EH (cell line): ENCODE measurements at places on chromosomes 11 and 22.
A peak's percentile ranks its signal among the peaks of the same experiment; 100 is the strongest.

DNA sequence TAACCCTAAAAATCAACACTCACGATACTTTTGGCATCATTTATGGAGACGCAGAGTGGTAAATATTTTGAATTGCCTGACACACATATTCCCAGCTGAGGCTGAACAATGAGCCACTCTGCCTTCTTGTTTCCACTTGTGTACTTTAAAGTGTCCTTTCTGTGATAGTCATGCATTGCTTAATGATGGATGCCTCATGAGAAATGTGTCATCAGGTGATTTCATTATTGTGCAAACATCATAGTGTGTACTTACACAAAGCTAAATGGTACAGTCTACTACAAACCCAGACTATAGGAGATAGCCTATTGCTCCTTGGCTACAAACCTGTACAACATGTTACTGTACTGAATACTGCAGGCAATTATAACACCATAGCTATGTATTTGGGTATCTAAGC, 44.2 kb downstream of the MRE11 start:
- DNase-seq, result peak; percentile 51

- DNase-seq, result peak; percentile 89
Observed at GRCh38 chr11:75325713-75326438, 25.6 kb downstream of the ARRB1 start.

- peak; percentile 52 for DNase-seq
Observed at GRCh38 chr11:78400116-78400515, 17.5 kb downstream of the GAB2 start.

DNA sequence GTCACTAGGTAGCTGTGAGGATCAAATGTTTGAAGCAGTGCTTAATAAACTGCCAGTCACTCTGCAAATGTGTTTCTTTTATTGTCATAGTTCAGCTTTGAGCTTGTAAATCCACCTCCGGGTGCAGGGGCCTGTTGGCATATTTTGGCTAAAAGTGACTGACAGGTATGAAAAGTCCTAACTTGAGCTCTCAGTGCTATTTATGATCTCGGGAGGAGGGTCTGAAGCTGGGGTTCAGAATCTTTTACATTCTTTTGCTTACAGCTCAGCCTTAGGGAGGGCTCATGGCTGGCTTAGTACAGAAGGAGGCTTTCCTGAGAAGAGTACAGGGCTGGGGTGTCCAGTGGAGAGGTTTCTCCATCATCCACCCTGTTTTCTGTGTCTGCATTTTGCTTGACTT, 1.5 kb downstream of the ASPHD2 start:
- no peak for DNase-seq

- no peak for DNase-seq
Observed at GRCh38 chr11:8532475-8532874, 61.6 kb downstream of the STK33 start.

GRCh38 chr11:19301361-19301760, 60.6 kb upstream of the E2F8 start:
- peak; percentile 14 for DNase-seq

DNA sequence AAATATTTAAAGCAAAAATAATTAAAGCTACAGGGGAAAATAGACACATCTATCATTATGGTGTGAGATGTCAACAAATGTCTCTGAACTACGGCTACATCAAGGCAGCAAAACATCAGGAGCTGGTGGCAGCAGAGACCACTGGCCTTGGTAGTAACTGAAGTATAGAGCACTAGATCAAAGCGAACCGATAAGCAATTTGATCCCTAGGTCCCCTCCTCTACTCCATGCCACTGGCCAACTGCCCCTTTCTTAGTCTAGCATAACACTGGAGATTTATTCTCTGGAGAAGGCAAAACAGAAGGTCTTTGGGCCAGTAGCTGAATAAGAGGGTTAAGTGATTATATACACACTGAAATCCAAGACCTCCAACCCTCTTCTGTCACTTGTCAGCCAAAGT, 13.6 kb upstream of the RAB3IL1 start:
- no peak for DNase-seq

DNA sequence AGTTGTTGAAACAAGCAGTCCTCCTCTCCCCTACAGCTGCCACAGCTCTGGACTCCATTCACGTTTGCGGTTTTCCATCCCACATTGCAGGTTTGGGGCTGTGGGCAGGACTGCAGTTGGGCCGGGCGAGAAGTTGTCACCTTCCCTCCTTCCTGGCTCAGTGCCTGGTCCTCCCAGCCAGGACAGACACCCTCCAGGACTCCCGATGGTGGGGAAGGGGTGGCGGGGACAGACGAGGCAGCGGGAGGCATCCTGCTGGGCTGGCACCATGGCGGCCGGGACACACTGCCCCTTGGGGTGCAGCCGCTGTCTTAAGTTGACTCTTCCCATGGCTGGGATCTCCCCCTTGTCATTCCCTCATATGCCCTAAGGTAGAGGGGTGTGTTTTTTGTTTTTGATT, 615.2 kb downstream of the BRD1 start:
- no peak for DNase-seq

- peak; percentile 60 for DNase-seq
Observed at GRCh38 chr11:83120327-83120726, 36.6 kb upstream of the PCF11 start.

- no peak for DNase-seq
Observed at GRCh38 chr11:82034527-82034926, 699.1 kb downstream of the FAM181B start.

- no peak for DNase-seq
Observed at GRCh38 chr22:23168391-23169042, 11.8 kb upstream of the BCR start.

GRCh38 chr11:3193373-3194015, 25.1 kb downstream of the MRGPRG start:
- DNase-seq, result no peak

- no peak for DNase-seq
Observed at GRCh38 chr11:8684600-8685290, 2.2 kb downstream of the RPL27A start.

DNA sequence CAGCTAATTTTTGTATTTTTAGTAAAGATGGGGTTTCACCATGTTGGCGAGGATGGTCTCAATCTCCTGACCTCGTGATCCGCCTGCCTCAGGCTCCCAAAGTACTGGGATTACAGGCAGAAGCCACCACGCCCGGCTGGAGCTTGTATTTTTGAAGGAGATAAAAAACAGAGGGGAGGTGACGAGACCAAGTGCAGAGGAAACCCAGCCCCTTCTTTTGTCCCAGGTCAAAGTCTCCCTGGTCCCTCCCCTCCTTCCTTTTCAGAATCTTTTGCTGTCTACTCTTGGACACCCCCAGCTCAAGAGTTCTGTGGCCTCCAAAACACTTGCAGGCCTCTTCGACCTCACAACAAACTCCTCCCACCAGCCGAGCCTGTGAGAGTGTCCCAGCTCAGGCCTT, 12.2 kb upstream of the TMEM184B start:
- no peak for DNase-seq

- DNase-seq, result no peak
Observed at GRCh38 chr11:128305588-128305987, 281.8 kb downstream of the ETS1 start.

DNA sequence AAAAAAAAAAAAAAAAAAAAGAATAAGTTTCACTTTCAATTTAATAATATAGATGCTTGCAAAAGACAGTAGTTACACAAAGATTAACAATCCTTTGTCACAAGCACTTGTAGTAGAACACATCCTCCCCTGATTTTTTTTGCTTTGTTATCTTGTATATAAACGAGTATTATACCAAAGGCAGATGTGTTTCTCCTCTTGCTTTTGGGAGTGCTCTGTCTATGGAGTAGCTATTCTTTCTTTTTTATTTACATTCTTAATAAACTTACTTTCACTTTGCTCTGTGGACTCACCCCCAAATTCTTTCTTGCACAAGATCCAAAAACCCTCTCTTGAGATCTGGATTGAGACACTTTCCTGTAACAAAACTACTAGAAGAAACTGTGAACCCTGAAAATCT, 3.4 kb upstream of the MRPL16 start:
- DNase-seq, result no peak

DNA sequence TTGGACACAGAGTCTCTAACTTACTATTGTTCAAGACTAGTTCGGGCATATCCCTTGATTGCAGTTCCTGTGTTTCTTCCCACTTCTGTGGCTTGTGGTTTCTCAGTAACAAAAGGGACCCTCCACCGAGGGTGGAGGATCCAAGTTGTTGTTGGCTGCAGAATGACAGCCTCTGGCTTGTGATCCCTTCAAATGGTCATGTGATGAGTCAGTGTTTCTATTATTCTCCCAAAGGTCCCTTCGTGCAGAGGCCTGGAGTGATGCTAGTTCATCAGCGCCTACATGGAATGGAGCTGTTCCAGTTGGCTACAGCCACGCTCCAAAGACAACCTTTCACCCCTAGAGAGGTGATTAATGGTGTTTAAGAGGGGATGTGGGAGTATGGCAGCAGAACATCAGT, 2.6 kb upstream of the VWCE start:
- peak; percentile 96 for DNase-seq

- DNase-seq, result no peak
Observed at GRCh38 chr11:67544616-67545242, 21.5 kb upstream of the CABP2 start.

DNA sequence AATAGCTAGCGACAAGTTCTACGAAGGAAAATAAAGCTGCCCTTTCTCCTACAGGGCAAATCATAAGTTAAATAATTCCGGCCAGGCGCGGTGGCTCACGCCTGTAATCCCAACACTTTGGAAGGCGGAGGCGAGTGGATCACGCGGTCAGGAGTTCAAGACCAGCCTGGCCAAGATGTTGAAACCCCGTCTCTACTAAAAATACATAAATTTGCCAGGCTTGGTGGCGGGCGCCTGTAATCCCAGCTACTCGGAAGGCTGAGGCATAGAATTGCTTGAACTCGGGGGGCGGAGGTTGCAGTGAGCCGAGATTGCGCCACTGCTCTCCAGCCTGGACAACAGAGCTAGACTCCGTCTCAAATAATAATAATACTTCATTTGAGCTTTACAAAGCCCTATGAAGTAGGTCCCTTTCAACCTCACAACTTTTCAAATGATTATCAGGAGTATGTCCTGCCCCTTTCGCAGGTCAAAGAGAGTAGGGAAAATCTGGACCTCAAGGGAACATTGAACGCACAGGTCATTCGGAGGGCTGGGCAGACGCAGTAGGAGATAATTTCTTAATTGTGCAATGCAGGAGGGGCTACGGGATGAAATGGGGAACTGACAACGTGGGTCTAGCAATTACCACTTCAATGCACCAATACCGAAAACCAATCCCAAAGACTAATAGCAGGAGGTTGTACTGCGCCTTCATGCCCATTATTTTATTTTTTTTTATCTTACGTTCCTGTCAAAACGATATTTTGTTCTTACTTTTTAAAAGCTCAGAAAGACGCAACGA, 590 bp downstream of the COMMD9 start:
- DNase-seq, result no peak

DNA sequence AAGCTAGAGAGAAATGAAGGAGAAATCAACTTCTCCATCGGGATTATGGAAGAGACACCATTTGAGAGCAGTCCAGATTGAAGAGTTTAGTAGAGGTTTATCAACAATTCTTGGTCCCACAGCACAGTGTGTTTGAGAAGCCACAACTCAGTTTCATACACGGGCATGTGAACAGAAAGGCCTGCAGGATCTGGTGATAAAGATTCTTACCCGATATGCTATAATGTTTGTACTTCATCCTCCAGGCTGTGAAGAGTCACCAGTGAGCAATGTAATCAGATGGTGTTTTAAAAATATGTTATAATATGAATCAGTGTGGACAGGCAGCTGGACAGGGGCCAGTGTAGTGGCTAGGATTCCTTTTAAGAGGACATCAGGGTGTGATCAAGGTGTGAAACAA, 29.7 kb upstream of the VWA5A start:
- no peak for DNase-seq

DNA sequence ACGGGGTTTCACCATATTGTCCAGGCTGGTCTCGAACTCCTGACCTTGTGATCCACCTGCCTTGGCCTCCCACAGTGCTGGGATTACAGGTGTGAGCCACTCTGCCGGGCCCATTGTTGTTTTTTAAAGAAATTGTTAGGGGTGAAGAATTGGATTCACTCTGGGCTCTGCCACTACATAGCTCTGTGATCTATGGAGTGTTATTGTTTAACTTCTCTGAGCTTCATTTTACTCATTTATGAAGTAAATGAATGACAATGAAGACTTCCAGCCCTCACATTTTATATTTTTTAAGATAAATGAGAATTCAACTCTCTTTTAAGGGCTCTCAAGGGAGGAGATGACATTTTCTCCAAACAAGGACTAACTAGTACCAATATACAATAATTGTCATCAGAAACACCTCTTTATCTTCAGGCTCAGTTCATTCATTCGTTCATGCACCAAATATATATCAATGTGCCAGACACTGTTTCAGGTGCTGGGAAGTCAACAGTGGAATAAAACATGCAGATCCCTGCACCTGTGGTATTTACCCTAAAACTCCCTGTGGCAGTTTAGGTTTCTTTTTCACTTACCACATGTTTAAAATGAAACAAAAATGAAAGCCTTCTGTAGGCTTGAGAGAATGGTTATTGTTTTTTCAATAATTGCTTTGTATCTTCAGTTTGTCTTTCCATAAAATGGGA, 23.5 kb upstream of the GRAMD1B start:
- no peak for DNase-seq

GRCh38 chr22:46060292-46061123, 83.5 kb upstream of the WNT7B start:
- no peak for DNase-seq

GRCh38 chr22:47352920-47353700, 590.7 kb downstream of the TBC1D22A start:
- DNase-seq, result no peak

DNA sequence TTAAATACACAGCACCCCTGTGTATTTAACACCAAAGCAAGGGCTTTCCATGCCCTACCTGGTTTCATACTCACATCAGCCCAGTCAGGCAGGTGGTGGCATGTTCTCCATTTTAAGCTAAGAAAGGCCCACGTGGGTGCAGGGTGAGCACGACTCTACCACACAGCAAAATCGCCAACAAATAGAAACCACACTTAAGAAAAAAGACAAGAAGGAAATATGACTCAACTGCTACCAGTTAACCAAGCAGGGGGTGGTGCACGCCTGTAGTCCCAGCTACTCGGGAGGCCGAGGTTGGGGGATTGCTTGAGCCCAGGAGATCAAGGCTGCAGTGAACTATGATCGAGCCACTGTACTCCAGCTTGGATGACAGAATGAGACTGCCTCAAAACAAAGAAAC, 35.2 kb upstream of the TFIP11 start:
- no peak for DNase-seq

DNA sequence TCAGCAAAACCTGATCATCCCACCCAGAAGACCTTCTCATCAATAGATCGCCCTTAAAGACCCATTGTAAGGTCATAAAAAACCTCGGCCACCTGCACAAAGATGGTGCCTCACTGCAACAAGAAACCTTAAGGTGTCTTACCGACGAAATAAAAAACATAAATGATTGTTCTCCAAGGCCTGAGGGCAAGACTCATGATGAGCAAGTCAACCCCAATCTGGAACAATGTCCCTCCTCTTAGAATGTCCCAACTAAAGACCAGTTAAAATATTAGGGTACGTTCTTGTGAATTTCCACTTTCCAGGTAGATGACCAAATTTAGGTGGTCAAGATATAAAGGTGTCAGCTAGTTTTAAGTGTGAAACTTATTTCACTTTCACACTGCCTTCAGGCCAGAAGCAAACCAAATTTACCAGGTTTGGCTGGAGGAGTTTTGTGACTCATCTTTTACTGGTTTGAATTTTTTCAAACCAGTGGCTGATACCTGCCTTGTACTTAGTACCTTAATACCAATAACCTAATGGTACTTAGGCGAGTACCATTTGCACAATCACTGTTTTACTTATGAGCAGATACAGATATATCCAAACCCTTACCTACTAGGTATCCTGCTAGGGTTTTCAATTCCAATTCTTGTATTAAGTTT, 14.9 kb downstream of the KDELR3 start:
- DNase-seq, result no peak

GRCh38 chr11:64876835-64877341, 1.5 kb downstream of the EHD1 start:
- peak; percentile 96 for DNase-seq

- peak; percentile 50 for DNase-seq
Observed at GRCh38 chr22:44620129-44620840, 81.7 kb upstream of the PRR5 start.
